ENCODE measurements at places on chromosomes 4 and X.

GRCh38 chr4:128633067-128633466 lies 176.4 kb upstream of the JADE1 start:
- no peak for DNase-seq

DNA sequence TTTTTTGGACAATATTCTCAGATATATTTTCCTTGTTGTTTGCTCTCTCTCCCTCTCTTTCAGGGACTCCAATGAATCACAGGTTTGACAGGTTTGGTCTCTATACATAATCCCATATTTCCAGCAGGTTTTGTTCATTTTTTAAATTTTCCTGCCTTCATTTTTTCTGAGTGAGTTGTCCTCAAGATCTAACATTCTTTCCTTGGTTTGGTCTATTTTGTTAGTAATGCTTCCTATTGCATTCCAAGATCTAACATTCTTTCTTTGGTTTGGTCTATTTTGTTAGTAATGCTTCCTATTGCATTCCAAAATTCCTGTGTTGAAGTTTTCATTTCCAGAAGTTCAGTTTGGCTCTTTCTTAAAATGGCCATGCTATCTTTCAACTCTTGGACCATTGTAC lies 45.3 kb upstream of the ZMAT1 start:
- no peak for DNase-seq

DNA sequence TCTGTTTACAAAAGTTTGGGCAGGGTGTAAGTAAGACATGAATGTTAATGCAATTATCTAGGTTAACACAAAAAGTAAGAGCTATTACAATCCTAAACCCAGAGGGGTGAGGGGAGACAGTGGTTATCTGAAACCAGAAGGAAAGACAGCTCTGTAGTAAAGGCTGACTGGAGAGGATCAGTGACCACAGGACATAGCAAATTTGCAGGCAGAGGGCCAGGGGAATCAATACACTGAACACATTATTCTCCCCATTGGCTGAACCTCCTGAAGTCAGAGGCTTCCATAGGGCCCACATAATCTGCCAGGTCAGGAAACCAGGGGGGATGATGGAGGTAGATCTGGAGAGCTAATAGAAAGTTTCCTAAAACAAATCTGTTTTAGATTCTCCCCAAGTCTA lies 689.4 kb upstream of the ATOH1 start:
- no peak for DNase-seq

DNA sequence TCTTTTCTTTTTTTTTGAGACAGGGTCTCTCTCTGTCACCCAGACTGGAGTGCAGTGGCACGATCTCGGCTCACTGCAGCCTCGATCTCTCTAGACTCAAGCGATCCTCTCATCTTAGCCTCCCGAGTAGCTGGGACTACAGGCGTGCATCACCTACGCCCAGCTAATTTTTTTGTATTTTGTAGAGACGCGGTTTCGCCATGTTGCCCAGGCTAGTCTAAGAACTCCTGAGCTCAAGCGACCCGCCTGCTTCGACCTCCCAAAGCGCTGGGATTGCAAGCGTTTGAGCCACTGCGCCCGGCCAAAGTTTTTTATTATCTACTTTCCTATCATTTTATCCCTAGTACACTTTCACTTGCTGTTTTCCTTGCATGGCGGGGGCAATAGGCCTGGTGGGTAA lies 1.4 kb downstream of the UBA6 start:
- no peak for DNase-seq

- DNase-seq: no peak
Observed at GRCh38 chr4:169142391-169142790, 128.4 kb downstream of the SH3RF1 start.

GRCh38 chr4:94828882-94829281 lies 71.1 kb downstream of the BMPR1B start:
- no peak for DNase-seq

DNA sequence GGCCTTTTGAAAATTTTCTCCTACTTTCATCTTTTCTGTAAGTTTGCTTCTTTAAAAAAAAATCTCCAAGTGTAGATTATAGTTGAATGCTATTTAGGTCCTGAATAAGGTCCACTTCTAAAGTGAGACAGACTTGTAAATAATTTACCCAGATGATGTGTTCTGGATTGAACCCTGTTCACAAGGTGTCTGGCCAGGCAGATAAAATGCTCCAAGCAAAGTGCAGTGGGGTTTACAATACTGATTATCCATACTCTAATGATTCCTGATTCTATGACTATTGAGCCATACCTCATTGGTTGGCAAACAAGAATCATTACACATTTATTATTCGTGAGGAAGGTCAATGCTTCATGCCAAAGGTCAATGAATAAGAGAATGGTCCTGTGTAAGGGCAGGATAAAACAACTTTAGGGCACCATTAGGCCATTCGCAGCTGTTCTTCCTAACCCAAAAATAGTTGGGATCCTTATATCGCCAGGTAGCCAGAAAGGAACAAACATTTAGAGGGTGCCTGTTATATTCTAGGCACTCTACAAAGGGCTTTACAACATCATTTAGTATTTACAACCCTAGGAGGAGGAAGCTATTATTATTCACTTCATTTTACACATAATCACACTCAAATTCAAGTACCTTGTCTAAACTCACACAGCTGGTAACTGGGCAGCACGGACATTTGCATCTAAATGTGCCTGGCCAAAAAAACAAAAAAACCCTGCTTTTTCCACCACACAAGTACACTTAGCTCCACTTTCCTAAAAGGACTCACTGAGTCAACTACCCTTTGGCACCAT lies 18.6 kb upstream of the SAT1 start:
- DNase-seq: no peak

DNA sequence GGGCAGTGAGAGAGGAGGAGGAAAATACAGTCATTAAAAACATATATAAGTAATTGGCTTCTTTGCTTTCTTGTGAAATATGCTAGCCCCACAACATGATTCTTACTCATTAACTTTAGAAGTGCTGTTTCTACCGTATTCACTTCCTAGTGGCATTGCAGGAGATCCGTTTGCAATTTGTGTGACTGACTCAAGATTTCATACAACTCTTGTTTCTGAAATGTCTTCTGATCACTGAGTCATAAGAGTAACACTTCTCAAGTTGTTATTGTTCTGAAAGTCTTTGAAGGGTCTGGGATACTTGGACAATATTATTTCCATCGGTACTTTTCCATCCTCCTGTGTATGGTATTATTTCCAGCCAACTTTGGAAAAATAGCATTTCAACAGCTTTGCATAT lies 310.8 kb downstream of the PACRGL start:
- no peak for DNase-seq

- no peak for DNase-seq
Observed at GRCh38 chr4:187666697-187667494, 328.7 kb upstream of the ZFP42 start.

GRCh38 chrX:133473451-133473850 lies 58.2 kb upstream of the GPC4 start:
- no peak for DNase-seq

DNA sequence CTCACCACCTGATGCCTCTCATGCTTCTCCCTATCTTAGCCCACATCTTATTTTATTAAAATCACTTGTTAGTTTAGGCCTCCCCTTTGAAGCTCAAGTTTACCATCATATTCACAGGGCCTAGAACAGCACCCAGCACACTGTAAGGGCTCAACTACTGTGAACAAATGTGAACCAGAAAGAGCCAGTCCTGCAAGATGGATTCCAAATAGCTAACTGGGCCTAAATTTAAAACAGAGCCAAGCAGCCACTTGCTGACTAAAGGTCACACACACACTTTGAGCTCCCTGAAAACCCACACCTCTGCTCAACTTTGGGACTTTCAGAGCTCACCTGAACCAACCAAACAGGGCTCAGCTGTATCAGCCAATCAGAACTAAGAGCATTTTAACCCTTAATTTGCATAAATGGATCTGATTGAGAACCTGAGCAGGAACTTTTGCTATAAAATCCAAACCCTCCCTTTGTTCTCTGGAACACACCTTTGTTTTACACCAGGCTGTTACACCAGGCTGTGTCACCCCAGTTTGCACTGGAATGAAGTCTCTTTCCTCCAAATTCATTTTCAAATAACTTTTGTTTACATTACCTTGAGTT lies 62.1 kb upstream of the EXOC1L start:
- no peak for DNase-seq

DNA sequence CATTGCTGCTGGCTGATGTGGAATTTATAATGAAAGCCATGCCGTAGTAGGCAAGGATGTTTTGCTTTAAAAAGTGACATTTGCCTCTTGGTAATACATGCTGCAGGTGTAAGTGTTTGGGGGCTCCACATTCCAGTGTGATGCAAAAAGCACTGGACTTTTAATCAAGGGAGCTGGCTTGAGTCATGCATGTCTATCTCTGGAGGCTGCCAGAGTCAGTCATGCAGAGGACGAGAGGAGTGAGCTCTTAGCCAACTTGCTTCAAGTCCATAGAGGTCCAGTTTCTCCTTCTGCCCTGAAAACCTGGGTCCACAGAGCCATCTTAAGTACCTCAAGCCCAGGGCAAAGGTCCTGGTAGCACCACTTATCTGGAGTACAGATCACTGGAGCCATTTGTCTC lies 11.6 kb upstream of the CXCL13 start:
- no peak for DNase-seq

GRCh38 chrX:6227935-6228334 lies 732 bp downstream of the NLGN4X start:
- no peak for DNase-seq

GRCh38 chr4:157664726-157665125 lies 444.2 kb downstream of the GRIA2 start:
- DNase-seq: no peak

DNA sequence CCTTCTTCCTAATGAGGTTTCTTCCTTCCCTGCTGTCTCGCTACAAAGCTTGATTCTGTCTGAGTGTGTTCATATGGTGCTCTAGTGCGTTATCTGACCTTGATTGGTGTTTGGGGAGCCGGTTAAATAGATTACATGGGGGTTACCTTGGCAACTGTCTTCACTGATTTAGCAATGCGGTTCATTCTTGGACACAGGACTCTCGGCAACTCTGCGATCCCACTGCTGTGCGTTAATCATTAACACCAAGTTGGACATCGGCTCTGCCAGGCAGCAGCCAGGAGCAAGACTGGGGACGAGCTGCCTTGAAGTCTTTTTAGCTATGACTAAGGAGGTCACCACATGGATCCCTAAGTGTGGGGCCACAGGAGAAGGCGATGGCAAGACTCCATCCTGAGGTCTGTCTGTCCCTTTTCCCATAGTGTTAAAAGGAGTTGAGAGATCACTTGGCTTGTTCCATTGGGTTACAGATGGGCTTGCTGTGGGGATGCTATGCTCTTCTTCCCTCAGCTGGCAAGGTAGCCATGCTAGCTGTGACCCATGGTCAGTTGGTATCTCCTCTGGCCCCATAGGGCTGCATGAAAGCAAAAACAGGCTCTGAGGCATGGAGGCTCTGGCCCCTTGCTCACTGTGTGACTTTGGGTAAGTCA lies 93.4 kb upstream of the MAMLD1 start:
- no peak for DNase-seq

DNA sequence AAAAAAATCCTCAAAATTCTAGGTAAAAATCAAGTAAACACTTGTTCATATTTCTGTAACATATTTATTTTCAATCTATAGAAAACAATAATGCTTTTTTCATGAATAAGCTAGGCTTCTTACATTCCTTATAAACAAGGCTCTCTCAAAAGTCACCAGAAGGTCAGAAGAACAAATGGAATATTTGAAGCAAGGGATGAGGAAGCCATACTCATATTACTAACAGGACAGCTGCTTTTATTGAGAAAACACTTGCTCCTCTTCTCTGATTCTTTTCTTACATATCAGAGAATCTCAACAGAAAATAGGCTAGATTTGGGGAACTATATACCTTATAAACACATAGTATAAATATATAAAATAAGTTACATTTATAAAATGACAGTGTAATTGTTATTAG lies 67.9 kb downstream of the METTL14 start:
- no peak for DNase-seq

- DNase-seq: no peak
Observed at GRCh38 chr4:67483868-67484602, 61.3 kb downstream of the CENPC start.

DNA sequence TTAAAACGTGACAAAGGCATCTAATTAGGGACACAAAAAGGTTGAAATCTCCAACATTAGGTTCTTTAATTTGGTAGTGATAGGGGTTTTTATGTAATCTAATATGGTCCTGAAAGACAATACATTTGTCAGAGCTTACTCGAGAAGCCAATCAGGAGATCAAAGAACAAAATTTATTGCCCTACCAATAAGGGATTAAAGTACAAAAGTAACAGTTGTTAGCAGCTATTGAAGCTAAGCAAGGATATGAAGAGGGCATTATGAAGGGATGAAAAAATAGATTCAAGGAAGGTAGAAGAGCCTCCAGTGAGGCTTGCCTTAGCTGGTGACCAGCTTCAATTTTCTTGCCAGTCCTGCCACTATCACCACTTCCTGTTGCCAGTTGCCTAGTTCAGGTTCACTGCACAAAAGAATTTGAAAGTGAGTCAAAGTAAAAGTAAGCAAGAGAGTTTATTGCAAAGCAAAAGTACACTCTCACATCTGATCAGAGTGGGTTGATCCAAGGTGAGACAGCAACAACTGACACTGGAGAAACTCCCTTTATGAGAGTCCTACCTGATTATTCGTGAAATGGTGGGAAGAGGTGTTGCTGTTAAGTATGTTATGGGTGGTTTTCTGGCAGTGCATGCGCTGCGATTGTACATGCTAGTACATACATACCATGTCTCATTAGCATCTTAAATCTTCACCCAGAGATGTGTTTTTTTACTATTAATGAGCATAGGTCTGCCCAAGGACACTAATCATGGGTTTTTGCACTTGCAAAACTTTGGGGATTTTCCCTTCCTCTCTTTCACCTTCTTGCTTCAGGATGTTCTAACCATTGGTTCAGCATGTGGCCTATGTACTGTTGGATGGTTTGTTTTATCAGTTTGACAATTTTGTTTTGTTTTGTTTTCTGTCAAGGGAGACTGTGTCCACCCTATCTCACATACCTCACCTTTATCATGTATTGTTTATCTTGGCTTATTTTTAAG lies 263.2 kb upstream of the ITM2A start:
- no peak for DNase-seq

DNA sequence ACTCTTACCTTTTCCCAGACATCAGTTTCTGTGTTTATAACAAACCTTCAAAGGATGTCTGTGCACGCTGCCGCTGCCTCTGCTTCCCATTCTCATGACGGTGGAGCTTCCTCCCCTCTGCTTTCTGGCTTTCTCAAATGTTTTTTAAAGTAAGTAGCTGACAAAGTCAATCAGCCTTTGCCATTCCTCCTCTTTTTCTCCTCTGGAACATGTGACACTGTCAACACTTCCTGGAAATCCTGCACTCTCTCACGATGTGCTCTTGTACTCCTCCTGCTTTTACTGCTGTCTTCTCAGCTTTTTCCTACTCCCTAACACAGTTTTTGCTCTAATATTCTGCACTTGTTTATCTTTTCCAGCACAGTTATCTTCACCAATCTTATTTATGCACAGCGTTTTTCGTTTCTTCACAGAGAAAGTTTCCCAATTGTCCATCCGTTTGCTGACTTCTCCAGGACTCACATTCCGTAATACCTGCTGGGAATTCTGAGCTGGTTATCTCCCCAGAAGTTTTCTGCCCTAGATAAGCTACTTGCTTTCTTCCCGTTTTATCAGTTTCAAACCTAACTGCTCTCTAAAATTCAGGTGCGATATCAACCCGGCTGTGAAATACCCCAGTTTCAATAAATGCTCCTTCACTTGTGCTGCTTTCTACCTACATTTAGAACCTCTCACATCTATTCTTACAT lies 465.6 kb upstream of the AGA start:
- DNase-seq: no peak

GRCh38 chr4:116585246-116585645 lies 500.1 kb downstream of the TRAM1L1 start:
- DNase-seq: no peak

Measured in stimulated activated CD8-positive, alpha-beta memory T cell treated with anti-CD3 and anti-CD28 coated beads, Interleukin-7, amount 100 ng/mL, for 1 hour (primary cell).